Effector CD4-positive, alpha-beta T cell (primary cell): ENCODE measurements at places on chromosomes 2 and 18.

DNA sequence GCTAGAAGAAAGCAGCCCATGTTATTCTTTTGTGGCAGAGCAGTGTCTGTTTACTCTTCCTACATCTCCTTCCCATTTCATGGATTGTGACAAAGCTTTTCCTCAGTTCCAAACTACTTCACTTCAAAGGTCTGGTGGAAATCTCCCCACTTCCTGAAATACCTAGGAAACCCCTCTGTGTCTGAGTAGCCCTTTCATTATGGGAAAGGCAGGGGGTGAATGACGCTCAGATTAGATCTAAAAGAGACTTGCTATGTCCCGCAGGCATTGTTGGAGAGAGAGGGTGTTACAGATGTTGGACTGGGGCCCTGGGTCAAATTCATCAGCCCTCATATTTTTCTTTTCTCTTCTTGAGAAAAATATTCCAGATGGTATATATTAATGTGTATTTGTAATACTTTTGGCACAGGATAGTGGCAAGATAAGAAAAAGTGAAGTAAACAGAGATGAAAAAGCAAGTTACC, 675.0 kb downstream of the IRS1 start:
- no peak for DNase-seq

GRCh38 chr2:100011272-100011731, 131.1 kb downstream of the AFF3 start:
- no peak for DNase-seq

- no peak for DNase-seq
These were observed 31.0 kb downstream of the KIF1A start for GRCh38 chr2:240789051-240789453.

- DNase-seq = no peak
These were observed 1.0 kb upstream of the HOXD12 start for GRCh38 chr2:176098366-176099158.

DNA sequence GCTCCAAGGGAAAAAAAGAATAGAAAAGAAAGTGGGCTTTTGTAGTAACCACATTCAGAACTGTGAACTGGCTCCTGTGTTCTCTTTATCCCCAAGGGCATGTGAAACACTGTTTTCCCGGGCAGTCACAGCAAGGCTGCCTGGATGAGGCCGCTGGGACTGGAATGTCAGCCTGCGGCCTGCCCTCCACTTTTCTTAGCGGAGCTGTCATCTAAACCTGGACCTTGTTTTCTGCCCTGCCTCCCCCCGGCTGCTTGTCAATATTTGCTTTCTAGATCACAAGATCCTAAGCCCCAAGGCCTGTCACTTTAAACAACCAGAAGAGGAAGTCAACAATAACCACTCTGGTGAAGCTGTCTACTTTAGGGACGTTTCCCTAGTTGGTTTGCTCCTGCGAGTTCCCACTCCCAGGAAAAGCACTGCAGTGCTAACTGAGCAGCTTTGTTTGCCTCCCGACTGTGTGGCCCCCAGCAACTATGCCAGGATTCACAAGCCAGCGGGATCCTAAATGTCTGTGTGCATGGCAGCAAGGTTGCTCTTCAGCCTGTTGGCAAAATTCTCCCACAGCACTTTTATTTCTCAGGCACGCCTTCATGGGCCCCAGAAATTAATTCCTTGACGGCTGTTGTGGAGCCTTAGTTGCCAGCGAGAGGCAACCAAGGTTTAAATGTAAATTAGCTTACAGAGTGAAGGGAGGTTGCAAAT, 30.6 kb downstream of the SOWAHC start:
- DNase-seq = no peak

GRCh38 chr2:23375448-23375847, 9.5 kb upstream of the KLHL29 start:
- no peak for DNase-seq

- DNase-seq = no peak
These were observed 163.0 kb upstream of the PXDN start for GRCh38 chr2:1907291-1907690.

- DNase-seq = no peak
These were observed 13.1 kb downstream of the CFLAR start for GRCh38 chr2:201128933-201129505.

DNA sequence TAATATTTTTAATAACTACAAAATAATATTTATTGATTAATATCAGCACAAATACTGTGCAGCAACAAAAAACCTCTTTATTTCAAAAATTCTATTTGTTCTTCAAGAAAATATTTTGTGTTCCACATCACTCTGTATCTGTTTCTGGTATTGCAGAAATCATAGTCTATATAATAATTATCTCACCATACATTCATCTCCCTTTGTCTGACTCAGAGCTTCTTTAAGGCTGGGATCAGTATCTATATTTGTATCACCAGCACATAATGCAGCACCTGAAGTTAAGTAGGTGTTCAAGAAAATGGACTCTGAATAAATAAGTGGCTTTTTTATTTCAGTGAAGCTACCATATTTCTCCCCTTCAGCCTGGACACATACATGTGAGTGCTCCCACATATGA, 1.6 kb upstream of the MARCHF4 start:
- no peak for DNase-seq

DNA sequence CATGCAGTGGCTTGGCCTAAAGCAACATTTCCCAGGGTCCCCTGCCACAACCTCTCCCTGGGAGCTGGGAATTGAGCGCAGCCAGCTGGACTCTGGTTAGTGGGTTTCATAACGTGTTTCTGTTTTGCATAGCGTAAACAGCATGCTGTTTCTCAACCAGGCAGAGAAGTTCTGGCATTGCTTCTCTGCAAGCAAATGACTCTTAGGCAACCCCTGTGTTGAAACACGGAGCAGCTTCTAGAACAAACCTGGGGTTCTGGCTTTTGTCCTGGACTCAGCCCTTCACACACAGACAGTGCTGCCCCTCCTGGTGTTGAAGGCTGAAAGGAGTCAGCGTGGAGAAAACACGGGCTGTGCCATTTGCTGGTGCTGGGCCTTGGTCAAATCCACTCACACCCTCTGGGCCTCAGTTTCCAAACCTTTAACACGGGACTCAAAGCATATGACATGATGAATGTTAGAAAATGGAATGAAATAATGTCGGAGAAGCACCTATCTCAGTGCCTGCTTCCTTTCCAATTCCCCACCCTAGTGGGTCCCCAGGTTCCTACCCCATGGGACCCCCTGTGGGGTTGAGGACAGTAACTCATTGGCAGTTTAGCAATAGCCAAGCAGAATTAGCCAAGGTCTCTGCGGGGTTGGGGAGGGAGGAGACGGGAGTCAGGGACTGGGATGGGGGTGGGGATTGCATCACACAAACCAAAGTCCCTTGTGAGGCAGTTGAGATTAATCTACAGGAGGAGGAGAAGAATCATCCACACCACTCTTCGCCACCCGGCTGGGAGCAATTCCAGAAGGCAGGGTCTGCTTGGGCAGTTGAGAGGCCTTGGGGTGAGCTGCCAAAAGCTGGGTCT, 30.2 kb upstream of the IL1R2 start:
- no peak for DNase-seq

DNA sequence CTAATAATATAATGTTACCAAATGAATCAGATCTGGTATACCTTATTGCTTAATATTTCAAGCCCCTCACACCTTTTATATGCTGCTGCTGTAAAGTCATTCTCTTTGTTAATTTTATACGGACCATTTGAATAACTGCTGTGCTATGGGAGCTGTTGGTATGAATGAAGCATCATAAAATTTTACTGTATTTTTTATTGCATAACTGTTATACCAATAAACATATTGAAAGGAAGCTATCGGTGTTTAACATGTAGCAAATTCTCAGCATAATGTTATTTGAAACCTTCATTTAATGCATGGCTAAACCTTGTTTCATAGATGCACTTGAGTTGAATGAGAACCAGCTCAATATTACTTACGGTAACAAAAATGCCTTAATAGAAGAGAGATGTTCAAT, 1040.3 kb downstream of the SOCS6 start:
- DNase-seq = no peak

DNA sequence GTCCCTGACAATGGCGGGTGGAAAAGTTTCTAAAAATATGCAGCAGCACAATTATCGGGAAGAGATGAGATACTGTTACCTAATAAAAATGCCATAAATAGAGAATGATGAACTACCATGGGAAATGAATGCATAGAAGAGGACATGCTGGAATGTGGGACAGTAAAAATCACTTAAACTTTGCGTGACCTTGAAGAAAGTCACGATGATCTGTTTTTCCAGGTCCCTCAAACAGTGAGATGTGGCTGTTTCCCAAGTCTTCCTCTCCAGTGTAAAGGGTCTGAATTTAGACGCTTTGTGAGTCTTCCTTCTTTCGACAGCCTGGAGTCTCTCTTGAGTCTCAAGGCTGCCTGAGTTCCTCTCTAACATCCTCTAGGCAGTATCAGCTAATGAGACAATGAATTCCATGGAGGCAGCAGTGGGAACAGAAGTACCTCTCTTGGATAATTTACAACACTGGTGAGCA, 1.4 kb downstream of the CLUL1 start:
- no peak for DNase-seq

DNA sequence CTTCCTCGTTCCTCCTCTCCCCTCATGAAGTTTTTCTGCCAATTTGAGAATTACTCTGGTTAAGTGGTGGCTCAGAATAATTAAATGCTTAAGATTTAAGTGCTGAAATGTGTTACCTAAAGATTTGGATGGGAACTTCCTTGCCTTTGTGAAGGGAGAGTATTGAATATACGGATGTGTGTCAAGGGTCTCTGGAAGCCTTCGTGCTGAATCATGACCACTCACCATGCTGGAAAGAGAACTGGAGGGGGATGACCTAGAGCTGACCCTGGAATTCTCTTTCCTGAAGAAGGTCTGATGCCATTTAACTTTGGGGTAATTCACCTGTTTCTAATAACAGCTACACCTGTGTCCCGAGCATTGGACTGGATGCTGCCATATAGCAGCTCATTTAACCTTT, 2.2 kb downstream of the MOCOS start:
- no peak for DNase-seq

DNA sequence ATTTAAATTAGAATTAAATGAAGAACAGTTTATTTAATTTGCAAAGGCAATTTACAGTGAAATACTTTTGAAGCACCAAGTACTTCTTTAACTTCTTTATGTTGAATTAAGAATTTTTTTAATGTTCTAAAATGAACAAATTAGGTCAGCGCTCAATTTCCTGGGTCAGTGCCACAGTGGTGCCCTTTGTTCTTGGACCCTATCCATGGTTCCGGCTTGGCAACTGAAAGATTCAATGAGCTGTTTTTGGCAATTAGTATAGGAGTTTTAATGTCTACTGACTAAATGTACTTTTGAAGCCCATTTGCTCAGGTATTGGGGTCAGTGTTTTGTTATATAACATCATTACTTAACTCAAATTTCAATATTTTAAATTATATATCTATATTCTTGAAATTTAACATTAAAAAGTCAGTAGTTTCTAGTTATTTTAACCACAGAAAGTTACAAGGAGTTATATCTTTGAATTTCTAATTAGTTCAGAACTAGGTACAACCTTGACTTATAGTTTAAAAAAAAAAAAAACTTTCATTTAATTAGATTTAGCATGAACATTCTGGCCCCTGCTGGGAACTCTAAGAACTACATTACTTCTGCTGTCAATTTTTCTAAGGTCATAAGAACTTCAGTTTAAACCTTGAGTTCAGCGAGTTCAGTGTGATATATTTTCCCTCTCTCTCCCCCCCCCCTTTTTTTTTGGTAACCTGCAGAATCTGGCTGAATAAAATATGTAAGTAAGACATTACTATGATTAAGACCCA, 7.6 kb upstream of the MSTN start:
- DNase-seq = no peak

GRCh38 chr2:129233751-129234406, 745.6 kb upstream of the RAB6C start:
- no peak for DNase-seq

GRCh38 chr2:98543214-98543613, 65.1 kb downstream of the COA5 start:
- DNase-seq = no peak

DNA sequence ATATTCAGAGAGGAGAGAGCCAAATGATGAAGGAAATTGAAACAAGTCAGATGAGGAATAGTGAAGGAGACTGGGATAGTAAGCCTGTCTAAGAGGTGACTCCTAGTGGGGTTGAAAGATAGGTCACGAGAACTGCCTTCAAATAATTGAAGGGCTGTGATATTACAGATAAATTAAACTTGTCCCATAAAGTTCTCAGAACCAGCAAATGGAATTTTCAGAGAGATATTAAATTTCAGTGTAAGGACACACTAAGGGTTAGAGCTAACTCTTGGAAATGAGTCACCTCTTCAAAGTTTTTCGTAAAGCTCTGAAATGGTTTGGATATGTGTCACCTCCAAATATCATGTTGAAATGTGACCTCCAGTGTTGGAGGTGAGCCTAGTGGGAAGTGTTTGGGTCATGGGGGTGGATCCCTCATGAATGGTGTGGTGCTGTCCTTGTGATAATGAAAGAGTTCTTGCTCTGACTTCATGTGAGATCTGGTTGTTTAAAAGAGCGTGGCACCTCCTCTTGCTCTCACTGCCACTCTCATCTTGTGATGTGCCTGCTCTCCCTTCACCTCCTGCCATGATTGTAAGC, 87.3 kb downstream of the BABAM2 start:
- no peak for DNase-seq

DNA sequence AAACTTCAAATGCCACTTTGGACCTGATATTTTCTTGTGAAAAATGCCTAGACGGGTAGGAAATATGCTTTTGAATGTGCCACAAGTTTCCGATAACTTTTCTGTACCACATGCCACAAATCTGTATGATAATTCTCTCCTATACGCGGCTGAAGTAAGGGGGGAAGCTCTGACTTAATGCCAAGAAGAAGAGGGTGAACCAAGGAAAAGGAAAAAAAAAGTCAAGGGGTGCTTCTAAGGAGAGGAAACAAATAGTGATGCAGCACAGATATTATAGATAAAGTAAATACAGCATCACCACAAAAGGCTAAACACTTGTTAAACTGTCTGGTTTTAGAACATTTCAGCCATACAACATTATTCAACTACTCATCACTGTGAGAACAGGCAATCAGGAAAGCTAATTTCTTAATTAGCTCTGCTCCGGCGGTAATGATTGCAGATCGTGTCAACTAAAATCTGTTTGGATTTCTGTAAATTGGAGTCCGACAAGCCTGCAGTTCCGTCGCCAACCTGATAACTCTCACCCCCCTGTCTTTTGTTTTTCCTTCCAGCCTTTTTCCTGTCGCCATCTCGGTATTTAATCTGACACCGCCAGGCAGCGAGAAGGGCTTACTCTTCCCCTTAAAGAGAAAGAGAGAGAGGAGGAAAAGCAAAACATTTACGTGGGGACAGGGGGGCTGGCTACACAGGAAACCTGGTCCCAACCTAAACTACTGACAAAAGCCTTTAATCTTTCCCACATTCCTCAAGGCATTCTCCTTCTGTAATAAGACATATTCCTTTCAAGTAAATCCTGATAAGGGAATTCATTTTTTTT, 67.5 kb downstream of the ZEB2 start:
- no peak for DNase-seq

- no peak for DNase-seq
These were observed 21.1 kb upstream of the MALT1 start for GRCh38 chr18:58649966-58650816.

GRCh38 chr2:46870051-46870839, 45.4 kb downstream of the MCFD2 start:
- no peak for DNase-seq

- DNase-seq = no peak
These were observed 33.3 kb downstream of the TMEM37 start for GRCh38 chr2:119464981-119465380.
